ENCODE measurements at places on chromosomes 7 and 10.

DNA sequence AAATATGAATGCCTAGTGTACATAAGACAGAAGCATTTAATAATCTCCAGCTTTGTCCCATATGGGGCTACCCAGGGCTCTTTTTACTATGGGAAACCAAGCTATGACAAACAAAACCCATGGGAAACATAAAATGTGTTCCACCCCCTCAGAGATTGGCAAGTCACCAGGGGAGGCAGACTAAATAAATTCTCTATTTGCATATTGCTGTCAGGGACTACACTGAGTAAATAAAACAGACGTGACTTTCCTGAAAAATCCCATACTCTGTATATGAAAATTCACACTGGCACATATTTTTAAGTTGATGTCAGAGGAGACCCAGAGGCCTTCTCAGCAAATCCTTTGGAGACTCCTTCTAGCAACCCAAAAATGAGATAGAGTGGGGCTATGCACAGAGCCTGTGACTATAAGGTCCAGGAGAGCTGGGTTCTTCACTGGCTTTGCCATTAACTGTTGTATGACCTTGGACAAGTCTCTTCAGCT is 44.0 kb upstream of the HPSE2 start:
- DNase-seq: peak; percentile 40

- DNase-seq: no peak
Measured at GRCh38 chr10:98272656-98273055, 4.7 kb upstream of the LOXL4 start.

GRCh38 chr7:152847386-152847908 is 87.9 kb downstream of the ACTR3B start:
- DNase-seq: no peak

- no peak for DNase-seq
Measured at GRCh38 chr10:2925631-2926030, 141.7 kb upstream of the PFKP start.

GRCh38 chr10:90977162-90977854 is 56.4 kb upstream of the ANKRD1 start:
- DNase-seq: no peak

- no peak for DNase-seq
Measured at GRCh38 chr7:78212476-78213060, 414.0 kb downstream of the PHTF2 start.

DNA sequence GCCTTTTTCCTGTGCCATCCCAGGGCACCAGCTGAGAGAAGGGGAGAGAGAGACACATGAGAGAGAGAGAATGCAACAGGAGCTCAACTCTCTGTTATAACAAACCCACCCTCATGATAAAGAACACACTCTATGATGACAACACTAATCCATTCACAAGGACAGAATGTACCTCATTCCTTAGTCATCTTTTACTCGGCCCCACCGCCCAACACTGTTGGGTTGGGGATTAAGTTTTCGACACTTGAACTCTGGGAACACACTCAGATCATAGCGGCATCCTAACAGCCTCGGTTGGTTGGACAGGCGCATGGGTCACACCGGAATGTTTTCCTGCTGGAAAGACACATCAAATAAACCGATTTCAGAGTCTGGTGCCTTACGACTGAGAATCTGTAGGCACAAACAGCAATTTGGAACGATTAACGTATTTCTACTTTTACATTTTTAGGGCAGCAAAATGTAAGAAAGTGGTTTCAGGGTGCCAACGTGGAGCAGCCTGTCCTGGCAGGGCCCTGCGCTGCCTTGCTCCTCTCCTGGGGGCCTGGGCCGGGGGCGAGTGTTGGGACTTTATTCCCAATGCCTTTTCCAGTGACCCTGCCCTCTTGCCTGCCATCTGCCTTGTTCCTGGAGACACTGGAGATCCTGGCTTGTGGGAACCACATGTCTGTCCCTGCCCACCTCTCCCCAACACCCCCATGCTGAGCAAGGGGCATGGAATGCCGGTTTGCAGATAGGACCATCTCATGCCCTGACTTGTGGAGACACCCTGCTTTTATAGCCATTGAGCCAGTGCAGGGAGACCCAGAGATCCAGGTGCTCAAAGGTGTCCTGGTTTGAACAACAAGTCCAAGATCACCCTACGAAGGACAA is 287.0 kb downstream of the TCERG1L start:
- no peak for DNase-seq

GRCh38 chr10:130045091-130045652 is 65.5 kb downstream of the C10orf143 start:
- DNase-seq: no peak

DNA sequence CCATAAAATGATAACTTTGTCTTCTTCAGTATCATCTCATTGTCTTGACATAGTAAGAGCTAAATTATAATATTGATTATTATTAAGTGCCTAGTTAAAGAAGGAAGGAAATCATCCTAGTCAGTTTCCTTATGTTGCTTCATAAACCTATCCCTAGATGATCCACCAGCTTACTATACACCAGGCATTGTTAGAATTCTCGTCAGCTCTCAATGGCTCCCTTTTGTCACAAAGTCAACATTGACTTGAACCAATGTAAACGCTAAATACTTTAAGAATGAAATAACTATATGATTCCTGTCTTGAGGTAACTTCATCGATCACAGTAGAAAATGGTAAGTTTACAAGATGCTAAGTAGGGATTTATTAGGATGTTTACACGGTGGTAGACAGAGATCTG is 1162.9 kb downstream of the CNTNAP2 start:
- DNase-seq: no peak

- DNase-seq: no peak
Measured at GRCh38 chr7:152424348-152425108, 11.3 kb downstream of the KMT2C start.

DNA sequence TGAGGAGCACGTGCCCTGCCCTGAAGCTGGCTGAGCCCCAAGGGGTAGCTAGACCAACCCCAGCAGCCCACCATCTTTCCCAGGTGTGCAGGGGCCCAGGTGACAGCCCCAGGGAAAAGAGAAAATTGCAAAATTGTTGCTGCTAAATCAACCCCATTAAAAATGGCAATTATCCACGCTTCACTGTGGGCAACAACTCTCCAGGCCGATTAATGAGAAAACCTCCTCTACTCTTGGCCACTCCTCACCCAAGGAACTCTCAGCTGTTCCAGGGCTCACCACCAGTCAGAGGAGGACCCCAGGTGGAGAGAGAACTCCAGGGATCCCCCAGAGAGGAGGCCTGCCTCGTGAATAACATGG is 516.1 kb upstream of the MGMT start:
- no peak for DNase-seq

DNA sequence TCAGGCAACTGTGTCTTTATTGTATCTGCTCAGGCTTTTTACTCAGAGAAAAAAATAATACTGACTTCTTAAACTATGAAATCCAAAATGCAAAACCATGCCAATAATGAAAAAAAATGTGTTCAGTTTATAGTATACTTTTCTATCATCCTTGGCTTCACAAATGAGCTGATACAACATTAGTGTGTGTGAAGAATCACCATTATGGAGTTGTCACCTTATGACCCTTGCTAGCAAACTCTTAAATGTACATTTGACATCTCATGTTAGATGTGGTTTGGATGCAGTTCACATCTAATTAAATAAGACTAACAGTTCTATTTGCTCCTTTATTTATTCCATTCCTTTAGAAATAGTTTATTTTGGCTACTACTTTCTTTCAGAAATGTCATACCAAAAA is 4.2 kb upstream of the OR2A2 start:
- no peak for DNase-seq

DNA sequence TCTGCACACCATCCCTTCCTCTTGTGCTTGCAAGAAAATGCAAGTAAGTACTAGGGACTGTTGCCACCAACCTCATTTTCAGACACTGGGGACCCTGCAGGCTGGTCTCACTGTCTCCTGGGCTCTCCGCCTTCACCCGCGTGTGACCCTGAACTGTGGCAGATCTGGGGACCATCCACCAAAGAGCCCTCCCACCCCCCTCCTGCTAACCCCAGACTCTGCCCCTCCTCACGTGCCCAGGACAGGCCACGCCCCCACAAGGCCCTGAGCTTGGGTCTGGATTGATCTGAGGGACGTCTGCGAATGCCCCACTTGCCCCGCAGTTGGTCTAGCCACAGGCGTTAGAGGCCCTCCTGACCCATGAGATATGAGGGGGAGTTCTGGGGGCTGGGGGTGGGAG is 8.1 kb downstream of the CNPY1 start:
- no peak for DNase-seq

DNA sequence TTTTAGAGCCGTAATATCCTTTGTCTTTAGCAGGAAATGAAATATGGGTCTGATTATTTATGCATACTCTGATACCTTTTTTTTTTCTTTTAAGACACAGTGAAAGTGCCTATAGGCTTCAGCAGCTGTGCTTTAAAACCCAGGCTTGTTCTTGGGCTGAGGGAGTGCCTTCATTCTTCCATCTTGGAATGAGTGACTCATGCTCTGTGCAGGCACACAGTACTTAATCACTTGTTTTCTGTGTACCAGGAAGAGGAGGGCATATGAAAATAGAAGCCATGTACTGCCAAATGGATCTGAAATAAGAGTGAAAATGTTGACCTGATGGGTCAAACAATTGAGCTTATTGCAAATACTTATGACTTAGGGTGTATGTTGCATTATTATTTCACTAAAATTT is 12.0 kb downstream of the INPP5F start:
- DNase-seq: no peak

GRCh38 chr7:6375348-6376101 is 72.2 kb downstream of the DAGLB start:
- no peak for DNase-seq

DNA sequence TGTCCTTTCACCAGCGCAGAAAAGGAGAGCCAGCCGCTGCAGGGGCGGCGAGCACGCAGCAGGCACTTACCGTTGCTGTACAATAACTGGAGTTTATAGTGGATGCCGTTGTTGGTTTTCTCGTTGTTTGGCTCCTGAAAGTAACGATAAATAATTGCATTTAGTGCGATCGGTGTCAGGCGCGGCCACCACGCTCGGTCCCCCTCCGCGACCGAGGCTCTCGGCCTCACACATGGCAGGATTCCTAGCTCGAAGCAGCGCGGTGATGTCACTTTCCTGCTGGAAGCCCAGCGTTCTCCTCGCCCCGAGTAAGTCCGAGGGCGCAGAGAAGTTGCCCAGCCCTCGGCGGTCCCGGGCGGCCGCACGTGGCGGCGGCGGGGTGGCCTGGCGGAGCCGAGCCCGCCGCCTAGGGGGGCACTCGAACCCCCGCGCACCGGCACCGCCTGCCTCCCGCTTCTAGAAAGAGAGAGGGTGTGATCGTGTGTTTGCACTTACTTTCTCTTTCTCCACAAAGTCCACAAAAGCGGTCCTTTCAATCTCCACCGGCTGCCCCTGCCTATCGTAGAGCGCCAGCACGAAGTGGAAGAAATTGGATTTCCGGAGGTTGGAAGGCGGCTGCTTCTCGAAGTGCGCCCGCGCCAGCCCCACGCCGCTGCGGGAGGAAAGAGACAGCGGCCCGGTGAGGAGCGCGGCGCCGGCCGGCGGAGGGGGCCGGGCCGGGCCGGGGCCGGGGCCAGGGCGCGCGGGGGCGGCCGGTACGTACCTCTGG is 1.0 kb downstream of the EBF3 start:
- no peak for DNase-seq

DNA sequence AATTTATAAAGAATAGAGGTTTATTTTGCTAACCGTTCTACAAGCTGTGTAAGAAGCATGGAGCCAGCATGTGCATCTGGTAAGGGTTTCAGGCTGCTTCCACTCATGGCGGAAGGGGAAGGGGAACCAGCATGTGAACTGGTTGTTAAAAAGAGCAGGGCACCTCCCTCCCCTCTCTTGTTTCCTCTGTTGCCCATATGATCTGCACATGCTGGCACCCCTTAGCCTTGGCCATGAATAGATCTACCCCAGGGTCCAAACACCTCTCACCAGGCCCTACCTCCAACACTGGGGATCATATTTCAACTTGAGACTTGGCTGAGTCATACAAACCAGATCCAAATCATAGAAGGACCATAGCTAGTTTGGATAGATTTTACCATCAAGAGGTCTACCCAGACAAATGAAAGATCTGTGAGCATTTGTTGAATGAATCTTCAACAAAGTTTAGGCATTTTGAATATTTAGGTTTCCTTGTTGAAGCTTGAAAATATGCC is 36.0 kb upstream of the NRP1 start:
- DNase-seq: no peak

DNA sequence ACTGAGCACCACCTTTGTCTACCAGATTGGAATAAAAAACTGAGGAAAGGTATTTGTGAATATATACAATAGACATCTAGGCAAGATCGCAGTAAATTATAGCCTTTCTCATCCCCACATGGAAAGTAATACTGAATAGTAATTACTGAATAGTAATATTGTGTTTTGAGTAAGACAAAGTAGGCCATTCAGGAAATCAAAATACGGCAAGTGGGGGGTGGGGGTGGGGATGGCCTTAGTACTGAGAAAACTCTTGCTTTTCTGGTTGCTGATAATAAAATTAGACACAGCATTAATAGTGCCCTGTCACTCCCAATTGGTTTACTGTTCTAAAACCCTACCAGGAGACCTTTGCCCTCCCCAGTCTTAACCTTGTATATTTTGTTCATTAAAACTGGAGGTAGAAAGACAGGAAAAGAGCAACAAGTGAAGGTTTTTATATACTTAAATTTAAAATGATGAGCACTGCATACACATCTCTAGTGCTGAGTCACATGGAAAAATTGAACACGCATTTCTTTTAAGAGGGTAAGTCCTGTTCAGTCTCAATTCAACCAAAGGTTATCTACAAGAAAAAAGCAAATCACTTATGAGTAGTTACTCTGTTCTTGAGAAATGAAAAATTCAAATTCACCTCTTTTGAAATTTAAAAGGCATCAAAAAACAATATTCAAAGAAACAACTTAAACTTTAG is 65.6 kb downstream of the IGF2BP3 start:
- no peak for DNase-seq

DNA sequence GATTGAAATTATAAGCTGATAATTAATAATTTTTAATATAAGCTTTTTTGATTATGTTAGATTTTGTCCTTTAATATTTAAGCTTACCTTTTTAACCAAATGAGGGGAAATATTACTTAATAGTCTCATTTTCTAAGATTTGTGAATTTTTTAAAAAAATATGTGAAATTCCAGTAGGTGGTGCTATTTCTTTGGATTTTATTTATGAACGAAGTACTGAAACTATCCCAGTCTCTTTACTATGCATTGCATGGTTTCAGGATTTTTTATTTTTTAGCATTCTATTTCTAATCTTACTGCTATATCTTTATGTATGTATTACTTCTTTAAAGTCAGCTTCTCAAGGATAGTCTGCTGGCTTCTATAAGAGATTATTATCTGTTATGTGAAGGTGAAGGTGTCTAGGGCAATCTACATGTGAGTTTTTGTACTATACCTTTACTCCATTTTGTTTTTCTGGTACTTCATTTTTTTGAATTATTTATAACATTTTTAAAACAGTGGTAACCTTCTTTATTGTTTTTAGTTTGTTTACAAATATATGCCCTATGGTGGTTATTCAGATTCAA is 78.3 kb downstream of the ATRNL1 start:
- DNase-seq: no peak
